Gastrocnemius medialis (tissue), 4 donors: ENCODE measurements at places on chromosomes 11 and 22.

DNA sequence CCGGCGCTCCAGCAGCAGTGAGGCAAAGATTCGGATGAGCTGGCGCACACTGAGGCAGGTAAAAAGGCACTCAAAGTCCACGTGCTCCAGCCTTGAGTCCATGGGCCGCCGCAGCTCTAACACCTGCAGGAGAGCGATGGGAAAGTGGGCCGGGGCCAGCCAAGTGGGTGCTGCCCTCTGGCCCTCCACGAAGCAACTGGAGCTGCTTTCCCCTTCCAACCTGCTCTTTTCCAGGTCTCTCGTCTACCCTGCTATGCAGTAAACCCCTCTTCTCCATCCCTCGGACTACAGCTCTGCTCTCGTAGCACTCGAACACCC, 20.0 kb downstream of the RPL27A start:
- no peaks in the 10 kb centered on the region for H3K36me3 ChIP-seq
- H3K4me3 ChIP-seq = no peak overlapping the region
- H3K27me3 ChIP-seq = no peaks in the 10 kb centered on the region
- H3K27ac ChIP-seq = no peak overlapping the region
- no peak for DNase-seq

GRCh38 chr22:48736593-48737460, 1090.8 kb downstream of the BRD1 start:
- H3K27me3 ChIP-seq = no peaks in the 10 kb centered on the region
- no peak overlapping the region for H3K27ac ChIP-seq
- H3K4me3 ChIP-seq = no peak overlapping the region
- H3K36me3 ChIP-seq = no peaks in the 10 kb centered on the region
- DNase-seq = no peak
- H3K4me1 ChIP-seq = no peaks in the 10 kb centered on the region

- no peak overlapping the region for H3K27ac ChIP-seq
- no peaks in the 10 kb centered on the region for H3K4me1 ChIP-seq
- no peaks in the 10 kb centered on the region for H3K27me3 ChIP-seq
- DNase-seq = no peak
Measured at GRCh38 chr11:132453406-132453805, 1078.9 kb downstream of the OPCML start.

DNA sequence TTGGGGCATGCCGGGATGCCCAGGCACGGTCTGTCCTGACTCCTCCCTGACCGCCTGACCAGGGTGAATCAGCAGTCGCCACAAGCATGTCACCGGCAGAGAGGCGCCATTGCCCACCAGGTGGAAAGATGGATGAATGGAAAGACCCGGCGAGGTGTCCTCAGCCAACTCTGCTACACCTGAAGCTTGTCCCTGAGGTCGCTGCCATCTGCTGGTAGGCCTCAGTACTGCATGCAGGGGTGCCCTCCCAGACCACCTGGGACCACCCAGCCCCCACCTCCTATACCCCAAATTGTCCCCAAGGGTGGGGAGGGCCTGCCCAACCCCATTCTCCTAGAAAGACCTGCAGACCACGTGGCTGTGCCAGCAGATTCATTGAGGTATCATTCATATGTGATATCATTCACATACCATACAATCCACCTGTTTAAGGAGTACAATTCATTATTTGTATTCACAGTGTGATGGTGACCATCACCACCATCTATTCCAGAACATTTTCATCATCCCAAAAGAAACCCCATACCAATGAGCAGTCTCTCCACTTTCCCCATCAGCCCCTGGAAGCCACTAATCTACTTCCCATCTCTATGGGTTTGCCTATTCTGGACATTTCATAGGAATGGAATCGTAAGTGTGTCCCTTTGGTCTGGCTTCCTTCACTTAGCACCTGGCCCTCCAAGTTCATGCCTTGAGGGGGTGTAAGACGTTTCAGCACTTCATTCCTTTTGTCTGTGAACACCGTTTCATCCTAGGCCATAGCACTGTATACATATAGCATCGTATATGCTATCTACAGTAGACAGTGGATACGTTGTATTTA, 17.5 kb downstream of the FGF3 start:
- H3K36me3 ChIP-seq = no peaks in the 10 kb centered on the region
- no peaks in the 10 kb centered on the region for H3K4me1 ChIP-seq
- no peak overlapping the region for H3K4me3 ChIP-seq
- no peak overlapping the region for H3K27ac ChIP-seq
- H3K27me3 ChIP-seq = no peaks in the 10 kb centered on the region
